T-cell (primary cell): ENCODE measurements at places on chromosomes 1 and 21.

DNA sequence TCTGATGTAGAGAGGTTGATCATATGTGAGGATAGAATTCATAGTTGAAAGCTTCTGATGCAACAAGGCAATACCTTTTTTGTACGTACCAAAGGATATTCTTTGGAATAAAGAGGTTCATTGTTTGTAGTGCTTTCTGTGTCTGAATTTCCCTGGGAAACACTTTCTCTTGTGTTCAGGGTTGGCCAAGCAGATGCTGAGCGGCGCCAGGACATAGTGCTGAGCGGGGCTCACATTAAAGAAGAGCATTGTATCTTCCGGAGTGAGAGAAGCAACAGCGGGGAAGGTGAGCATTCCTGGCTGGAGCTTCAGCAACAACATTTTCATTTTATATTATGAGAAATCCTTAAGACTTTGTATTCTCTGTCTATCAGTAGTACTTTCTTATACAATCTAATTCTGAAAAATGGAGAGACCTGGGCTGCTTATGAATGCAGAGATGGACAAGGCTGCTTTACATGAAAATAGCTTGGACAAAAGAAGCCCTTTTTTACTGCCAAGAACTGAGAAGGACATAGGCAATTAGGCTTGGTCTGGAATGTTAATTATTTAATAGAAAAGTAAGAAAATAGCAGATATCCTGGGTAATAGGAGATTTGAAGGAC lies 85.2 kb downstream of the KIF1B start:
- DNase-seq: no peak

GRCh38 chr1:31795801-31796621 lies 19.8 kb downstream of the SPOCD1 start:
- no peak for DNase-seq

DNA sequence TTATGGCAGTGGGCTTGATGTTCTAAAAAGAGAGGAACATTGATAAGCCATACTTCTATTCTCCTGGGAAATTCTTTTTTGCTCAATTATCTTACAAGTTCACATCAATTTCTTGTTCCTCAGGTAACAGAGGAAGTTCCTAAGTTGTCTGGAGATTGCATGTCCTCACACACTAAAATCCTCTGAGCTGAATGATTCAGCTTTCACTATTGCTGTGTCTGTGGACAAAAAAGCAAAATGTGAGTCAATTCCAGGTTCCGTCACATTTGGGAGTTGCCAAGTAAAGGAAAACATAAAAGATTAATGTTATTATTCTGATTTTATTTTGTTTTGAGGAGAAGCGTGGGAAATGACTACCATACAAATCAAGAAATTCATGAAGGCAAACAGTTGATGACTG lies 316.7 kb downstream of the CHRM3 start:
- no peak for DNase-seq

DNA sequence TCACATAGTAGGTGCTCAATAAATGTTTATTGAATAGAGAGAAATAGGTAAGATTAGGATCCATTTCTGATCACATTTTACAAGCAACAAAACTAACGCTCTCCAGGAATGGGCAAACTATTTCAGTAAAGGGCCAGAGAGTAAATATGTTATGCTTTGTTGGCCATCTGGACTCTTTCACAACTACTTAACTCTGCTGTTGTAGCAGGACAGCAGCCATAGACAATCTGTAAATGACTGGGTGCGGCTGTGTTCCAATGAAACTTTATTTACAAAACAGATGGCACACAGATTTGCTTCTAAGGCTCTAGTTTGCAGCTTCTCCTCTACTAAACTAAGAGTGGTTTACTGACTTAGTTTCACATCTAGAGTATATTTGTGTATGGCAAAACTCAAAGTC lies 83.0 kb upstream of the BACH1 start:
- no peak for DNase-seq

GRCh38 chr1:224488806-224489499 lies 54.4 kb upstream of the WDR26 start:
- DNase-seq: no peak
